Stimulated activated CD4-positive, alpha-beta T cell treated with anti-CD3 and anti-CD28 coated beads, TNF-alpha, amount 100 ng/mL, for 48 hours (primary cell): ENCODE measurements at places on chromosomes 1 and 21.

DNA sequence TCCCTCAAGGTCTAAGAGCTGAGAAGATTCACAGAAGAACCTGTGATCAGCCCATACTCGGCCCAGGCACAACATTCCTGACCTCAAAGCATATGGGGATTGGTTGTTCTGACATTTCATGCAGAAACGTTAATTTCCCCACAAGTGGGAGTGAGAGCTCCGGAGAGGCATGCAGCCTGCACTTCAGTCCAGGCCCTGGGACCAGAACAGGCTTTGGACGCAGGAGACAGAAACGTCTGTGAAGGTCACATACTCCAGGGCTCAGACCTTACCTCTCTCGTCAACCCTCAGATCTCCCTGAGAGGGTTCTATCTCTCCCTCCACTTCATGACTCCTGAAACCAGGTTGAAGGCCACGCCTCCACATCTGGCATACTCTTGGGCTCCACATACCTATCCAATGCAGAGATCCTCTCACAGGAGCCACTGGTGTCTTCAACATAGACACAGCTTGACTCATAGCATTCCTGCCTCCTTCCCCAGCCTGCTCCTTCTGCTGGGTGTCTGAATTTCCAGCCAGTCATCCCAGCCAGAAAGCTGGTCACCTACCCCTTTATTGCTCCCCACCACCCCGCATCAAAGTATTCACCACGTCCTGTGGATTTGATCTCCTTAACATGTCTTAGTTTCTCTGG lies 149.2 kb downstream of the OMA1 start:
- DNase-seq, result no peak

DNA sequence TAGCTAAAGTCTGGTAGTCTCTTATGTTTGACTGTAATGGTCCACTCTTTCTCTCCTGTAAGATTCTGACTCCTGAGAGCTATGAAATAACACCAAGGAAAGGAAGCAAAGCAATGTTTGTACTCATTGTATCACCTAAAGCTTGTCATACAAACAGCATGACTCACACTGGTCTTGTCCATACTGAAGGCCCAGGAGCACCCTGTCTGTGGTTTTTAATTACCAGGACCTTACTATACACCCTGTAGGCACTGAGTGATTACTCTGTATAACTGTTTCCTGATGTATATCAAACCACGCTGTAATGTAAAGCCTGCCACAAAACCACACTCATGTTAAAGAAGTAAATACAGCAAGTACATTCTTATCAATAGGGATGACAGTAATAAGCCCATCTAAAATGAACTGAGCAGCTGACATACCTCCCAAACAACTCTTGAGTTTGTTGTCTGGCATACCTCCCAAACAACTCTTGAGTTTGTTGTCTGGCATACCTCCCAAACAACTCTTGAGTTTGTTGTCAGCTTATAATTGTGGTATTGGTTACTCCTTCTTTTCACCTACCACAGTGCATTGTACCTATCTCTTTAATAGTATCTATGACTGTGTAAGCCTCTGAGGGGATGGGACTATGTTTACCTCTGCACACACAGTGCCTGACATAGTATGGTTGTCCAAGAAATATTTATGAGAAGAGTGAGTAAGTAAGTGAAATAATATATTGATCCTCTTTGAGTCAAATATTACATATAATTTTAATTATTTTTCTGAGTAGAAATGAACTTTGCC lies 11.6 kb upstream of the TNFSF18 start:
- DNase-seq, result no peak

- no peak for DNase-seq
These were observed 291.1 kb upstream of the ADGRL2 start for GRCh38 chr1:81509594-81509993.

DNA sequence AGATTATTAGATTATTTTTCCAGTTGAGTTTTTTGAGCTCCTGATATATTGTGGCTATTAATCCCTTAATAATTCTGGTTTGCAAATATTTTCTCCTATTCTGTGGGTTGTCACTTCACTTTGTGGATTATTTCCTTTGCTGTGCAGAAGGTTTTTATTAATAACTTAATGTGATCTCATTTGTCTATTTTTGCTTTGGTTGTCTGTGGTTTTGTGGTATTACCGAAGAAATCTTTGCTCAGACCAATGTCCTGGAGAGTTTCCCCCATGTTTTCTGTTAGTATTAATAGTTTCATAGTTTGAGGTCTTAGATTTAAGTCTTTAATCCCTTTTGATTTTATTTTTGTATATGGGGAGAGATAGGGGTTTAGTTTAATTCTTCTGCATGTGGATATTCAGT lies 7.1 kb upstream of the TBX19 start:
- no peak for DNase-seq

- DNase-seq, result no peak
These were observed 28.3 kb downstream of the RAB3GAP2 start for GRCh38 chr1:220243947-220244346.
